ENCODE measurements at places on chromosomes 5 and 9. TPM values are rescaled to one million over a fixed set of nuclear protein-coding genes. Genes with fewer than 3 reads are reported as not detected.

DNA sequence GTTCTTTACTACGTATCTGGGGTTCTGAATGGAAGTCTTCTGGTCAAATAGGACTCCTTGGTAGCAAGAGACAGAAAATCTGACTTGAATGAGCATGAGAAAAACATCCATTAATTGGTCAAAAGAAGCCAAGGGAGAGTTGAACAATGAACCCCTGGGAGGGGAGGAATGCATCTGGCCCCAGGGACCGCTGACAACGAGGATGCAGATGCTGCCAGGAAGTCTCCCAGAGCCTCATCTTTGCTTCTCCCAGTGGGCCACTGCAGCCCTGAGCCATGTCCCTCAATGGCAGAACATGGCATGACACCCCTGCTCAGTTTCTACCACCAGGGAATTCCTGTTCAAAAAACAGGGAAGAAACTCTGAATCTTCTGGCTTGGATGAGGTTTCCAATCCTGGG lies 50.5 kb upstream of the ICE1 start:
- DNase-seq = no peak

DNA sequence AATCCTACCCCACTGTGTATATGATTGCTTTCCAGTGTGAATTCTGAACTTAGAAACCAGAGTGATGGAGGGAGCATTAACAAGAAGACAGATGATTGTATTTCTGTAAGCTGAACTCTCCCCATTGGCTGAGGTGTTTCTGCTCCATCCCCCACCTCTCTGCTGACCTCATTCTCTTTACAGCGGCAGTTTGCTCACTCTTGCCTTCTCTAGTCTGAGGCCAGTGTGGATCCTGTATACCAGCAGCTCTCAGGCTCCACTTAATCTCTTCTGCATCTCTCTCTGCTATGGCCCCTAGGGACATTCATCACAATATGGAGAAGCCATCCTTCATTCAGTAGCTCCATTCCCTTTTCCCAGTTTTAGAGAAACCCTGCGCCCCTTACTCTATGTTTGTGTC lies 358.8 kb downstream of the MAN2A1 start:
- DNase-seq = no peak

DNA sequence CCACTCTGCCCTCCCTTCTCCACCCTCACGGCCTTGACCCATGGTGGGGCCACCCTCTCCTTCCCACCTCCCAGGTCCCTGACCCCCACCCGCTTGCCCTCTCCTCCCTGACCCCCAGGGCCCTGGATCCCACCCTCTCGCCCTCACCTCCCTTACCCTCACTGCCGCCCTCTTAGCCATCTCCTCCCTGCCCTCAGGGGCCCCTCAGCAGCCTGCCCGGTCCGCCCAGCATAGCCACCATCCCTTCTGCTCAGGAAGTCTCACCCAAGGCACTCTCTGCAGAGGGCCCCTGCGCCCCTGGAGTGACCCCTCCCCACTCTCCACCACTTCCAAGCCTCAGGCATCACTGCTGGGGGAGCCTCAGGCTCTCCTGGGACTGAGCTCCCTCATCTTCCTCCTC lies 66.3 kb downstream of the MRPL36 start:
- DNase-seq = no peak

- DNase-seq = no peak
These were observed 291.2 kb downstream of the ARHGAP26 start for GRCh38 chr5:143061161-143061945.

- no peak for DNase-seq
These were observed 42.3 kb downstream of the CAMK4 start for GRCh38 chr5:111266491-111266890.

DNA sequence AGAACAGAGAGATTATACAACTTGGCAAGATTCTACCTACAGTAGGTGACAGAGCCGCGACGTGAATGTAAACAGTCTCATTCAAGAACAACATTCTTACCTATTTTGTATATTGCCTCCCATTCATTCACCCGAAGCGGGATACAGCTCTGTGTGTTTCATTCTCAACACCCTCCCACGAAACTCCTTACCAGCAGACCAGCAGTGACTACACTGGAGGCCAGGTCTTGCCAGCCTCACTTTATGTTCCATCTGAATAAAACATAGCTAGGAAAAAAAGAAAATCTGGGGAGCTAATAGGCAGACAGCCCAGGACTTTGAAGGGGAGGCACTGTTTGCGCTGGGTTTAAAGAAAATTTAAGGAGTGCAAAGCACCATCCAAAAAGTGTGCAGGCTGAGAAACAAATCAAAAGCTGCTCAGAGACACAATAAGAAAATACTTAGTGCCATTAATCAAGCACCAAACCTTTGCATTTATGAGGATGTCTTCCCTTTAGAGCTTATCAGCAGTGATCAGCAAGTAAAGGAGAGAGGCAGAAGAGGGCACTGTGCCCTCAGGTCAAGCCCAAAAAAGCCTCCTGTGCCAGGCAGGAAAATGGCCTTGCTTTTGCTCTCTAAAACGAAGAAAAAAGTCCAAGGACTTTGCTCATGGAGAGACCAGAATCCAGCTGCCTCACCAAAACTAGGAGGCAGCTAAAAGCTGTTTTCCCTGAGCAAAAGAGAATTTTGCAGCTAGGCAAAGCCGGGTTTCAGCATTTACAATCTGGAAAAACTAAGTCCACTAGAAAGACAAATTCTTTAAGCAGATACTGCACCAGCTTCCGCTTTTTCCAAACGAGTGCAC lies 295.1 kb downstream of the BNC2 start:
- no peak for DNase-seq

- no peak for DNase-seq
These were observed 714.6 kb downstream of the SEMA5A start for GRCh38 chr5:8831251-8831650.

DNA sequence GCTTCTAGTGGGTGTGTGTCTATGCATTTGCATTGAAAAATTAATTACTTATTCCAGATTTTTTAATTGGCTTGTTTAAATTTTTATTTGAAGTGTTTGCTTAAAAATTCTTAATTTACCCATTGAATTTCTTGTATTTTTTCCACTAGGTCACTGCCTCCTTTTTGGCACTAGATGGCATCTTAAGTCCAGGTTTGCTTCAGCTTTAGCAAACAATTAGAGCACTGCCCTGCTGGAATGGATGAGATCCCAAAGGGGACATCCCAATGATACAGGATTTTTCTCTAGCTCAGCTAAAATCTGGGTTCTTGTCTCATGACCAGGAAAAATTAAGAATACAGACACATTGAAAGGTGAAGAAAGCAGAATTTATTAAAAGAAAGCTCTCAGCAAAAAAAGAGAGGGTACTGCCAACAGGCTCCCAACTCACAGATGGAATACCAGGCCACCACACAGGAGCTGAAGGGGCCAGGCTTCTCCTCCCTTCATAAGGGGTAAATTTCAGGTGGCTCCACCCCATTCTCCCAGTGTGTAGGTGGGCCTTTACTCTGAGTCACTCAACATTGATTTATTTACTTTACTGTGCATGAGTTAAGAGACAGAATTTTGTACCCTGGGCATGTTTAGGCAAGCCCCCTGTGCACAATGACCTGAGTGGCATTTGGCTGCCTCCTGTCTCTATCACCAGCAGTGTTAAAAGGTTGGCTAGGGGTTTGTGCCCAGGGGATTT lies 532.4 kb downstream of the ANXA1 start:
- no peak for DNase-seq

DNA sequence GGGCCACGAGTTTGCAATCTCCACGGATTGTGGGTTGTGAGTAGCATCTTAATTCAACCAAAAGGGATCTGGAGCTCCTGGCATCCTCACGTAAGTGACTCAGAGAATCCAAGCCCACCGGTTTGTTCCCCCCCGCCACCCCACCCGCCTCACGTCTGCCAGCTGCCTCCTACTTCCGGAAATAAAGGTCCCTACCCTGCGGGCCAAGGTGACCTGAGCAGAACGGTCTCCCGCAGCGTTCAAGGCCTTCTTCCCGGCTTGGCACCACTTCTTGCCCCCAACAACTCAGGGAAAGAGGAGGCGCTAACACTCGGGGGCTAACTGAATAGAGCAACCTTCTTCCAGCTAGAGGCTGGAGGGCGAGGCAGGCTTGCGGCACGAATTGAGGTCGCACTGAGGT lies 8.8 kb upstream of the GPRIN1 start:
- no peak for DNase-seq

DNA sequence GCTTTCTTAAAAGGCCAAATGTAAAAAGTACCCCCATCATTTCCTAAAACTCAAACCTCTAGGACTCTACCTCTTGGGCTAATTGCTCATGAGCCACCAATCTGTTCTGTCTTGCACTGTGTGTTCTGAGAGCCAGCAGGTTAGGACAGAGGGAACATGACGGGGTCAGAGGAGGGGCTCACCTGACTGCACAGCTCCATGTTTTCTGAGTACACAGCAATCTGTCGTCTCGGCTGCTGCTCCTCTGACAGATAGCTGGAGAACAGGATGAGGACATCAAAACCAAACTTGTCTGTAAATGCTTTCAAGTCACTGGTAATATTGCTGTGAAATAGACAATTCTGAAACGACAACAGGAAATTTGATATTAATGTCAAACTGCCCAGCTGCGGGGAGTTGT lies 50.9 kb upstream of the PCA3 start:
- no peak for DNase-seq

DNA sequence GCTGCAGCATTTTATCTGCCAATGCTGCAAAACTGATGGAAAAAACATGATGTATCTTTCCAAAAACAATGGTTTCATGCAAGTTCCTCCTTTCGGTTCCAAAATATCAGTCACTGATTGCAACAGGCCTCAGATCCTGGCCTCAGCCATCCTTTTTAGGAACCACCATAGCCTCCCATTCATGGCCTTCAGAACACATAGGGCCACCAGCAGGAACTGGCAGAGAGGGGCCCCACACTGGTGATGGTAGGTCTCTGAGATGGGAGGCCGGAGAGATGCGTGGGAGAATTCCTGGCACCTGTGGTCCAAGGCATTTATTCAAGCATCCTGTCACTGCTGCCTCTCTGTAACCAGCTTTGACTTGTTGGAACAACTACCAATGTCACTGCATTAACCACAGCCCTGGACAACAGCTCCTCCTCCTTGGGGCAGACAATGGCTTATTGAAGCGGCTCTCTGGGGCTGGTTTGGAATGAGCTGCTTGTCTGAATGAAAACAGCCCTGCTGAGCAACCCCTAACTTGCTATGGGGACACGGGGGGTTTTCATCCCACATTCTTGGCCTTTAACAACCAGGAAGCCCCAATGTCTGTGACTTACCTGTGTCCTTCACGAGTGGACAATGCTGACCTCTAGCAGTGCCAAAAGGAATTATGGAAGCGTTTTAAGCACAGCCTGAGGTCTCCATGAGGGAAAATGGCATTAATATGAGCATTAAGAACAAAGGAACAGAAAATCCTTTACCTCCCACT lies 108.1 kb downstream of the LHFPL2 start:
- no peak for DNase-seq

DNA sequence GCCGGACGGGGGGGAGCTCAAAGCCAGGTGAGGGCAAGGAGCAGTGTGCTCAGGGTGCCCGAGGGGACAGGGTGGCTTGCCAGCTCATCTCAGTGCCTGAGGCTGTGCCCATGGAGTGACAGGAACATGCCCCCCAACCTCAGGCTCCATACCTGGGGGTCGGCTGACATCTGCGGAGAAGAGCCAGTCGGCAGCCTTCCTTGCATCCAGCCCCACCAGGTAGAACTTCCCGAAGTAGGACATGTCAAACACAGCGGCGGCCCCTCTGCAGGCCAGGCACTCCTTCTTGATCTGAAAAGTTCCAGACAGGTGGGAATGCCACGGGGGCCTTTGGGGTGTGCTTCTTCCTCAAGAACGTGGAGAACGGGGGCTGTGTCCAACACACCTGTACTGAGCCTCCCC lies 42.1 kb downstream of the SARDH start:
- no peak for DNase-seq

- no peak for DNase-seq
These were observed 86.7 kb upstream of the PCA3 start for GRCh38 chr9:76677481-76678055.

GRCh38 chr9:34862836-34863235 lies 95.2 kb upstream of the PHF24 start:
- DNase-seq = no peak

DNA sequence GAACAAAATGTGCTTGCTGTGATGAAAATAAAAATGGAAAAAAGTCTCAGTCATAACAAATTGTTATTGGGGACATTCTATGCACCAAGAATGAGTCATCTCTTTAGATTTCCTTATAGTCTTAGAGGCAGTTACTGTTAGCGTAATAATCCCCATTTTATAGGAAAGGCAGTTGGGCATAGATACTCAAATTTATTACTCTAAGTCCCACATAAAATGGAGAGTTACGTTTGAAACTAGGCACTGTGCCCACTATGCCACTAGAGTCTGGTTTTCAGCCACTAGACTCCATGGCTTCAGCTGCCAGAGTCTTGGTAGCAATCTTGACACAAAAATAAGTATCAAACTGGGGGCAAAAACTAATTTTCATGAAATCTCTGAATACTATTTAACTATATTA lies 317.9 kb upstream of the MEF2C start:
- no peak for DNase-seq

DNA sequence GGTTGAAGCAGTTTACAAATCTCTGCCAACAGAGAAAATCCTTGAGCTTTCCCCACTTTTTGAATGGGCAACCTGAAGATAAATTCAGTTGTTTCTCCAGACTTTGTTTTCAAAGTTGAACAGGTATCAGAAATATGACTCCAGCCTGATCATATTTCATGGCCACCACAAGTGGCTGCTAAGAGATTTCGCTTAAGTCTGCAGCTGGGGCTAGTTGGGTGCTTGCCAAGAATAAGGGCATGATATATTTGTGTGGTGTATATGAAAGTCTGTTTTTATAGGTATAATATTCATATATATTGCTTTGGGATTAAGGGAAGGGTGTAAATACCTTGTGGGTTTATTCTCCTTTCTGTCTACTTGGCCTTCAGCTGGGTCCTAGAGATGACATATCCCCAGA lies 168.4 kb upstream of the GDNF start:
- no peak for DNase-seq

GRCh38 chr5:148804393-148804792 lies 22.0 kb upstream of the ADRB2 start:
- no peak for DNase-seq

- no peak for DNase-seq
These were observed 231.4 kb upstream of the TRPM3 start for GRCh38 chr9:71352837-71353236.

Gene MEIKIN
- not detected for total RNA-seq

Gene FCN1
- total RNA-seq = not detected

Gene SPATA31A3
- not detected for total RNA-seq

Gene C5orf58
- total RNA-seq = not detected

Gene CARD6
- total RNA-seq = 1.5 TPM

Gene LSM11
- total RNA-seq = 8.7 TPM

Gene SLCO6A1
- not detected for total RNA-seq

Measured in activated T-helper 2 cell treated with anti-CD3 and anti-CD28 coated beads, Interferon-gamma antibody, Interleukin-2, Interleukin-4, amounts not matched to agents 10 μg/mL and 5 μg/mL and 100 μg/mL, durations not matched to agents 14 hours and 24 hours and 36 hours (primary cell).